ENCODE measurements at places on chromosomes 13 and 19. TPM values are rescaled to one million over a fixed set of nuclear protein-coding genes. Genes with fewer than 3 reads are reported as not detected.

The CATSPERD gene
- not detected for total RNA-seq

The BRSK1 gene
- 6.7 TPM for total RNA-seq

The CLEC4M gene
- total RNA-seq = not detected

The MCEMP1 gene
- not detected for total RNA-seq

The ZNF723 gene
- not detected for total RNA-seq

The SPTBN4 gene
- total RNA-seq = 2.4 TPM

The FAM124A gene
- 8.9 TPM for total RNA-seq

The BBC3 gene
- 8.5 TPM for total RNA-seq

The PSG7 gene
- not detected for total RNA-seq

The KBTBD6 gene
- total RNA-seq = 7.8 TPM

The BRCA2 gene
- 6.2 TPM for total RNA-seq

The ERICH6B gene
- not detected for total RNA-seq

The KRTDAP gene
- total RNA-seq = not detected

The TUBA3C gene
- not detected for total RNA-seq

The ZNF320 gene
- total RNA-seq = 7.7 TPM

The SLC1A6 gene
- not detected for total RNA-seq

The METTL21C gene
- not detected for total RNA-seq

The ZNF541 gene
- 0.13 TPM for total RNA-seq

The ZNF606 gene
- 9.0 TPM for total RNA-seq

The PCDH8 gene
- total RNA-seq = not detected

The LIM2 gene
- not detected for total RNA-seq

The LYPD5 gene
- 0.40 TPM for total RNA-seq
